ENCODE measurements at places on chromosomes 2 and 18.

DNA sequence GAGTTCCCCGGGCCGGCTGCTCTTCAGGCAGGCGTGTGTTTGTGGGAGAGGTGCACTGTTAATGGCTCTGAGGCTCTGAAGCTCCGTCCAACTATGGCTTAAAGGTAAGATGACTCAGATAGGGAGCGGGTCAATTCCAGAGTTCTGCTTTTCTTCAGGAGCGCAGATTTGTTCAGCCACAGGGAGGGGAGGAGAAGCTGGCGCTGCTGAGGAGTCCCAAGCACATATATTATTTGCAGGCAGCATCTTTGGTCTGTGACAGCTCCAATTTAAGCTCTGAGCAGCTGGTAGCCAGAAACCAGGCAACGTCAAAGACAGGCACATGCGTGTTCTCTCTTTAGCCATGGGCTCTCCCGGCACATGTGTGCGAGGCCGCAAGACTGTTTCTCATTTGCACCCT is 229.2 kb downstream of the BCL2 start:
- DNase-seq = no peak

GRCh38 chr2:84386336-84387040 is 72.6 kb downstream of the SUCLG1 start:
- DNase-seq = no peak

GRCh38 chr2:164288235-164288634 is 333.0 kb downstream of the GRB14 start:
- no peak for DNase-seq

GRCh38 chr18:43846299-43846698 is 569.0 kb upstream of the SYT4 start:
- no peak for DNase-seq

GRCh38 chr2:238947920-238948710 is 100.2 kb downstream of the TWIST2 start:
- no peak for DNase-seq

DNA sequence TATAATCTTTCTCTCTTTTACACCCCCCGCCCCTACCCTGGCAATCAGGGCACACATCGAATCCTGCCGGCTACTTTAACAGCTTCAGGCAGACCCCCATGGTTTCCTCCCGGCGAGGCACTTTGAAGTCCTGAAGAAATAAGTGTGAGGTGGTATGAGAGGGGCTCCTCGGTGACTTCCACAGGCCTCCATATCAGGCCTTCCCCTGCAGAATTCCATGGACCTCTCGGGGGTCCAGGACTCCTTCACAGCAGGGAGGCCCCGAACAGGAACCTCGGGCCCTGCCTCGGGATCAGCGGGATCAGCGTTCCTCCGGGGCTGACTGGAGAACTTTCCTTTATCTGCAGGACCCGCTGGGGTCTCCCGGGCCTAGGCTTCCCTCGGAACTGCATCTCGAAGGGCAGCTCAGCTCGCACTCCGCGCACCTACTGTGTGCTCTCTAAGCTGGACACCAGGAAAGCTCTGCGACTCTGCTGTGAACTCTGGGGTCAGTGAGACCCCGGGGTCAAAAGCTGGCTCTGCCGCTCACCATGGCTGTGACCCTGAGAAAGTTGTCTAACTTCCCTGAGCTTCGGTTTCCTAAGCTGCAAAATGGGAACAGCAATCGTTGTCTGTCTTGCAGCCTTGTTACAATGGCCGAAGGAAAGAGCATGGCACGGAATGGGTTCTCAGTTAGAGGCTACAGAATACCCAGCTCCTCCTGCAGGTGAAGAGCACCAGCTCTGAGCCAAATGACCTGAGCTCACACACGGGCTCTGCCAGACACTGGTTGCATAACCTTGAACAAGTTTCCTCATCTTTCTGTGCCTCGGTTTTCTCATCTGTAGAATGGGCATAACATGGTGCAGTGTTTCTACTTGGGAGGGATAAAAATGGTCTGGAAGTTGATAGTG is 97.4 kb upstream of the ID2 start:
- DNase-seq = no peak

DNA sequence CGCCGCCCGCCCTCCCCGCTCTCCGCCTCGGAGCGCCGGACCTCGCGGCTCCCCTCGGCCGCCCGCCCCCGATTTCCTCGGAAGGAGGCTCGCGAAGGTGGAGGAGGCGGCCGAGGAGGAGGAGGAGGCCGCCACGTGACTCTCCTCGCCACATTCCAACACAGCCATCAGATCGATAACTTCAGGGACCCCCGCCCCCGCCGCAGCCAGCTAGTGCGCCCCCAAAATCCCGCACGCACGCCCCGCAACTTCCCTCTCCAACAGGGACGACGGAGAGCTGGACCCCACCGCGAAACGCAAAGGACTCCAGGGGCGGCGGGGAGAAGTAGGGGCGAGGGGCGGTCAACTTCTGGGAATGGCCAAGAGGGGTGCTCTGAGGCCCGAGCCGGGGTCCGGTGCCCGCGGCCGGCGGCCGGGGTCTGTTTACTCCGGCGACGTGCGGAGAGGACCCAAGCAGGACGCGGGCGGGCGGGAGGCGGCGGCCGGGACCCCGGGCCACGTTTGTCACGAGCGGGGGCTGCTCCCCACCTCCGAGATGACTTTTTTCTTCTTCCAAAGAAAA is 2.0 kb downstream of the ZNF521 start:
- no peak for DNase-seq

- DNase-seq = no peak
These were observed 10.5 kb downstream of the C1QL2 start for GRCh38 chr2:119147776-119148715.

- no peak for DNase-seq
These were observed 15.7 kb downstream of the CCDC85A start for GRCh38 chr2:56199492-56199891.

- DNase-seq = no peak
These were observed 220.4 kb downstream of the ZNF516 start for GRCh38 chr18:76274468-76275289.

- DNase-seq = no peak
These were observed 108.6 kb upstream of the FZD7 start for GRCh38 chr2:201925056-201925455.

DNA sequence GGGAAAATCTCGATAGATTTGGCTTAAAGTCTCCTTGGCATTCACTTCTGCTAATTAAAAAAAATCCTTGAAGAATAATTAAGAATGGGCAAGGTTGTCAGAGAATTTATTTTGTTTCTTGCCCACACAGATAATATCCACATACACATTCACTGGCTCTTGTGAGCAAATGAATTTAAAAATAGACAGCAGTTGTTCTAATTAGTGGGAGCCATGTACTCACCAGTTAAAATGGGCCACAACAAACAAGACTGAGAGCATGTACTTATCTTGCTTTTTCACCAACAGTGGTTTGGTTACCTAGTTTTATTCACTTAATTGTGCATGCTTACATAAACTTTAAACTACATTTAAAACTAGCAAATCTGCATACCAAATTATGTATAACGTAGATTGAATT is 53.5 kb downstream of the TMEM182 start:
- no peak for DNase-seq

DNA sequence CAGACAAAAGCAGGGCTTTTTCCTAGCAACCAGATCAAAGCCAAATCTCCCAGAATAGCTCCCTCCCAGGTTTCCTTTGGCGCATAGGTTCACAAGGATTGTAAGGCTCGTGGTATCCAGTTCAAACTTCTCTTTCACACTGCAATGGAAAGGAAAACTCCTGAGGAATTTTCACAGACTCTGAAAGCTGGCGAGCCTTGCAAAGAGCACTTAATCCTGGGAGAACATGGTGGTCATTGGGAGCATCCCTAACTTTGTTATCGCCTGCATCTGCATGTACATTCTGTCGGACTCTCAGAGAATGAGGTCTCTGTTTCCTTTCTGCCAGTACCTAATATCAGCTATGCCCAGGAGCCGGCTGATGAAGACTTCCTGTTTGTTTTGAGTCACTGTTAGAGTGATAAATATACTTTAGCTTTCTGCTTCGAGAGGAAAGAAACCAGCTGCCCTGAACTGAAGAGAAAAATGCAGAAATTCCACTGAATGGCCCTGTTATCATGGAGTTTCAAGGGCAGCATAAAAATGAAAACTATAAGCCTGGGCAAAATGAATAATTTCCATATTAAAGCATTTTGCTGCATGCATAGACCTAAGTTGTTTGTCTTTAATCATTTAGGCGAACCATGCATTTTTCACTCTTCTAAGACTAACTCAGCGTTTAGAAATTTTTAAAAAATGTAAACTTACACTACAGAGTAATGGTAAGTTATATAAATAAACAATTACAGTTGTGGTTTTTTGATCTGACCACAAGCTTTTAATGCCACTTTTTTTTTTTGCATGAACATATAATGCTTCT is 76.4 kb upstream of the ZEB2 start:
- no peak for DNase-seq

DNA sequence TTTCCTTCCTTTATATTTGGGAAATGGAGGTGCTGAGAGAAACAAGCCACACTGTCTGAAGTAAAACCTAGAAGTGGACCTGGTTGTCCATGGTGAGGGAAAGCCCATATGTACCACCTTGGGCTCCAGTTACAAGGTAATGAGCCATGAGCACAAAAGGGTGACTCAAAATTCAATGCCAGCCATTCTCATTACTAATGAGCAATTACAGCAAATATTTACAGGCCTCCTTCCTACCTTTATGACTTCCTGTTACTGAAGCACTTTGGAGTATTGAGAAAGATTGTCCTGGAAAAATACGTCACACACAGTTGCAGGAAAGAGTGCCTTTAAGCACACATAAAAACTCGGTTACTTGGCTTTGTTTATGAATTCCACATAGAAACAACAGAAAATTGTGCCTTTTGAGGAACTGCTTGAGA is 9.1 kb downstream of the EPAS1 start:
- DNase-seq = no peak

All from stimulated activated CD8-positive, alpha-beta memory T cell treated with anti-CD3 and anti-CD28 coated beads, Interleukin-7, amount 100 ng/mL, for 1 hour (primary cell).